ENCODE measurements at places on chromosomes 2 and 18. TPM values are rescaled to one million over a fixed set of nuclear protein-coding genes. Genes with fewer than 3 reads are reported as not detected.

- no peak overlapping the region for H3K27ac ChIP-seq
- H3K27me3 ChIP-seq = no peaks in the 10 kb centered on the region
- H3K36me3 ChIP-seq = no peaks in the 10 kb centered on the region
- no peak for DNase-seq
These were observed 677.0 kb downstream of the NYAP2 start for GRCh38 chr2:226076529-226076928.

- no peak for DNase-seq
- peaks cover 5% of the 10 kb centered on the region for H3K36me3 ChIP-seq
- no peaks in the 10 kb centered on the region for H3K4me1 ChIP-seq
- H3K27me3 ChIP-seq = no peaks in the 10 kb centered on the region
- H3K4me3 ChIP-seq = no peak overlapping the region
These were observed 64.2 kb downstream of the CCDC88A start for GRCh38 chr2:55355451-55355850.

GRCh38 chr2:127133793-127134192 lies 26.8 kb upstream of the BIN1 start:
- no peak for DNase-seq
- no peaks in the 10 kb centered on the region for H3K27me3 ChIP-seq
- no peaks in the 10 kb centered on the region for H3K36me3 ChIP-seq
- no peak overlapping the region for H3K4me3 ChIP-seq

DNA sequence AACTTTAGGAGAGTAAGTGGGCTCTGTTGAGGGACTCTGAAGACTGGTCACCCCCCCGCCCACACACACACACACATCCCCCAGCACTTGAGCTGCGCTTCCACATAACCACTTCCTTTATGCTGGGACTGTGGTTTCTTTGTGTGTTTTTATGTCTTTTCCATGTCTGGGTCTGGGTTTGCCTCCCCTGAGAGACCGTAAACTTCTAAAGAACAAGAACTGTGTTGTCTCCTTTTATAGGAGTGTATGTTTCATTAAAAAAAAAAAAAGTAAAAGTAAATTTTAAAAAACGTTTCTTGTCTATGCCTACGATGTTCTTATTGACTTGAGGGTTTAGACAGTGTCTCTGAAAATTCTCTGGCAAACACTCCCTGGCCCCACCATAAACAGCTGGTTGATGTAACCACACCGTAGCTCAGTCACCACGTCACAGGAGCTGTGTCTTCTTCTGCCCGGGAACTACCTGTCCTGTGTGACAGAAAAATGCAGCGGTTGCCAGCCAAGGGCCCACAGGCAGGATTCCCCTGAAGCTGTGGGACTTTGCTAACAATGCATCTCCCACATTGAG lies 68.0 kb downstream of the KLHL29 start:
- no peak overlapping the region for H3K4me3 ChIP-seq
- no peak for DNase-seq
- H3K27me3 ChIP-seq = peaks cover 40% of the 10 kb centered on the region
- no peaks in the 10 kb centered on the region for H3K36me3 ChIP-seq
- H3K4me1 ChIP-seq = peaks cover 8% of the 10 kb centered on the region

GRCh38 chr2:10891848-10892247 lies 19.9 kb upstream of the KCNF1 start:
- DNase-seq = no peak
- H3K36me3 ChIP-seq = no peaks in the 10 kb centered on the region
- H3K27ac ChIP-seq = no peak overlapping the region
- H3K4me3 ChIP-seq = no peak overlapping the region
- H3K4me1 ChIP-seq = no peaks in the 10 kb centered on the region

- H3K36me3 ChIP-seq = peaks cover 10% of the 10 kb centered on the region
- H3K27ac ChIP-seq = no peak overlapping the region
- H3K27me3 ChIP-seq = no peaks in the 10 kb centered on the region
- no peak for DNase-seq
- no peak overlapping the region for H3K4me3 ChIP-seq
These were observed 53.0 kb upstream of the ACYP2 start for GRCh38 chr2:54062401-54062800.

Gene NEU4
- total RNA-seq = 0.86 TPM

Gene PSMA8
- 1.3 TPM for total RNA-seq

Gene RAX
- not detected for total RNA-seq

All from natural killer cell treated with Interleukin-12 subunit alpha and Interleukin-12 subunit beta and Interleukin-15 and Interleukin-18, amount 100 ng/mL, for 72 hours (primary cell).